Left lung (tissue), 14 donors: ENCODE measurements at places on chromosomes 13 and 19. TPM values are rescaled to one million over a fixed set of nuclear protein-coding genes. Genes with fewer than 3 reads are reported as not detected.

- DNase-seq: no peak
Observed at GRCh38 chr13:51828730-51829567, 16.0 kb downstream of the TMEM272 start.

GRCh38 chr19:10742476-10742875 lies 24.6 kb downstream of the DNM2 start:
- DNase-seq: no peak

The GFY gene
- not detected for total RNA-seq

DNA sequence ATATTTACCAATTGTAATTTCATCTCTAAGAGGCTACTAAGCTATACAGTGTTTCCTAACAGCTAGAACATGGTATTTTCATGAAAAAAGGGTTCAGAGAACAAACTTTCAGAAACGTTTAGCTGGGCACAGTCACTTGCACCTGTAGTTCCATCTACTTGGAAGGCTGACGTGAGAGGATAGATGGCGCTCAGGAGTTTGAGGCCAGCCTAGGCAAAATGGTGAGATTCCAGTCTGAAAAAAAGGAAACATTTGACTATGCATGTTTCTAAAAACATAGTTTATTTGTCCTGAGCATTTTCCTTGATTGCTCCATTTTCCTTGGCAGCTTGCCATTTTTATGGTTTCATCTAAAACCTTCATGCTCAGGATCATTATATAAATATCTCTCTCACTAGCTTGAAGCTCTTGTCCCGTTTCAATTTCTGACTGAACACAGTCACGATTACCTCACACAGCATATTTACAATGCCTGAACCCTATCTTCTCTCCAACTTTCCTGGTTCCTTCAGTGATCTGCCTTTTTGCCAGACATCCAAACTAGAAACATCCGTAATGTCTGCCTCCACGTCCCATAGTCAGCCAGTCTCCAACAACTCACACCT lies 200.8 kb downstream of the RGCC start:
- DNase-seq: no peak

The GJB2 gene
- total RNA-seq: 4.3 TPM

DNA sequence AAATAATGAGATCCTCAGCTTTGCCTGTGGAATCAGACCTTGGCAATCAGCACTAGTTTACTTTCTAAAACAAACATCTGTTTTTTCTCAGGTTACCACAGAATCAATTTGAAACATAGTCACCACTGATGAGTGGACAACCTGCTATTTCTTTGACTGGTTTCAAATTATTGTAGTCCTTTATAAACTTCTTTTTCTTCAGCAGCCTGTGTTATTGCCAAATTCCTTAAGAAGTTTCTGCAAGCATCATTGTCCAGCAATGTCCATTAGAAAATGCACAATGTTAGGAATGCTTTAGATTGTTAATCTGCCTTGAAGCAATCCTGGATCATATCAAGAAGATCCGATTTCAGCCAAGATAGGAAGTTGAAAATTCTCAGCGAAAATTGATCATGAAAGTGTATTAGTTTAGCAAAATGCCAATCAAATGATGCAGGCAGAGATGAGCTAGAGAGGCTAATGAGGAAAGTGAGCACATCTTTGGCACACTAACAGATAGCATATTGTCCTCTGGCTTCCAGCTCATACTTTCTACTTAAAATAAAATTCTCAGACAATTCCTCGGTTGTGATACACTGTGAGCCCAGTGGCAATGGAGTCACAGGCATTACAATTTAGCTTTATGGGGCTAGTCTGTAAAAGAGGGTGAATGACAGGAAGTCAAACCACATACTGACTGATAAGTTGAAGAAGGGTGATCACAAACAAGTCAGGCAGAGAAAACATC lies 270.6 kb downstream of the SLITRK6 start:
- no peak for DNase-seq

- DNase-seq: no peak
Observed at GRCh38 chr13:52892925-52893324, 44.5 kb upstream of the PCDH8 start.

The SLC5A5 gene
- not detected for total RNA-seq

GRCh38 chr19:56831255-56831654 lies 9.3 kb downstream of the PEG3 start:
- DNase-seq: no peak

The TMEM59L gene
- total RNA-seq: 1.6 TPM

DNA sequence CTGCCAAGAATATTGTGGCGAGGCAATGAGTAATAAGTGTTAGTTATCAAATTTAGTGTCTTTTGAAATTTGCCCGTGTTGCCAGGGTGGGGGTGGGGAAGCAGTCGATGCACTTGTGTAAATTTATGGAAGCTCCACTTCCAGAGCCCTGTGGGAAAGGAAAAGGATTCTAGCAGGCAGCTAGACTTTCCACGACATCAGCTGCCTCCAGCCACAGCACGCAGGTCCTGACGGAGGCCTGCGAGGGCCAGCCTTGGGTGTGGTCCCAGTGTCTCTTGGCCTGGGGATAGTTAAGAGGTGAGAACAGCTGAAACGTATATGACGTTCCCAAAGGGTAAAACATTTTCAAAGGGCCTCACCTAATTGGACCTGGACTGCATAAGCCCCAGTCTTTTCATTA lies 433.0 kb downstream of the TSHZ3 start:
- DNase-seq: no peak

DNA sequence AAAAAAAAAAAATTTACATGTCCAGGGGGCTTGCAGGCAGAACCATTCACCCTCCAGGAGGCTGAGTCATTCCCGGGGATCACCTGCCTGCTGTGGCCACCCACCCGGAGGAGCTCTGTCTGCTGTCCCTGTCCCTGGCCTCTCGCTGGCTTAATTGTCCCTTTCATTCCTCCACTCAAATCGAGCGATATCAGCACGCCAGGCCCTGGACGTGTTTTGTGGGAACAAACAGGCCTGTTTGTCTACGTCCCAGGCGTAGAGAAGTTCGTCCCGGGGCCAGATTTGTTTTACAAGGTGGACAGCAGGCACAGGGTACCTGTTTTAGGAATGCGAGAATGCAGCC lies 21.2 kb downstream of the SULT2B1 start:
- no peak for DNase-seq
